Stimulated activated CD8-positive, alpha-beta memory T cell treated with anti-CD3 and anti-CD28 coated beads, Interleukin-4, amount 100 ng/mL, for 1 hour (primary cell): ENCODE measurements at places on chromosomes 7 and 10.

DNA sequence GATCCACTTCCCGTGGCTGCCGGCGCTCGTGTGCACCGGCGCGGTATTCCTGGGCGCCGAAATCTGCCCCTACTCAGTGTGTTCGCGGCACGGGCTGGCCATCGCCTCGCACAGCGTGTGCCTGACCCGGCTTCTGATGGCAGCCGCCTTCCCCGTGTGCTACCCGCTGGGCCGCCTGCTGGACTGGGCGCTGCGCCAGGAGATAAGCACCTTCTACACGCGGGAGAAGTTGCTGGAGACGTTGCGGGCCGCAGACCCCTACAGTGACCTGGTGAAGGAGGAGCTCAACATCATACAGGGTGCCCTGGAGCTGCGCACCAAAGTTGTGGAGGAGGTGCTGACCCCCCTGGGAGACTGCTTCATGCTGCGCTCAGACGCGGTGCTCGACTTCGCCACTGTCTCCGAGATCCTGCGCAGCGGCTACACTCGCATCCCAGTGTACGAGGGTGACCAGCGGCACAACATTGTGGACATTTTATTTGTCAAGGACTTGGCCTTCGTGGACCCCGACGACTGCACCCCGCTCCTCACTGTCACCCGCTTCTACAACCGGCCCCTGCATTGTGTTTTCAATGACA lies 1.3 kb downstream of the CNNM1 start:
- no peak for DNase-seq

DNA sequence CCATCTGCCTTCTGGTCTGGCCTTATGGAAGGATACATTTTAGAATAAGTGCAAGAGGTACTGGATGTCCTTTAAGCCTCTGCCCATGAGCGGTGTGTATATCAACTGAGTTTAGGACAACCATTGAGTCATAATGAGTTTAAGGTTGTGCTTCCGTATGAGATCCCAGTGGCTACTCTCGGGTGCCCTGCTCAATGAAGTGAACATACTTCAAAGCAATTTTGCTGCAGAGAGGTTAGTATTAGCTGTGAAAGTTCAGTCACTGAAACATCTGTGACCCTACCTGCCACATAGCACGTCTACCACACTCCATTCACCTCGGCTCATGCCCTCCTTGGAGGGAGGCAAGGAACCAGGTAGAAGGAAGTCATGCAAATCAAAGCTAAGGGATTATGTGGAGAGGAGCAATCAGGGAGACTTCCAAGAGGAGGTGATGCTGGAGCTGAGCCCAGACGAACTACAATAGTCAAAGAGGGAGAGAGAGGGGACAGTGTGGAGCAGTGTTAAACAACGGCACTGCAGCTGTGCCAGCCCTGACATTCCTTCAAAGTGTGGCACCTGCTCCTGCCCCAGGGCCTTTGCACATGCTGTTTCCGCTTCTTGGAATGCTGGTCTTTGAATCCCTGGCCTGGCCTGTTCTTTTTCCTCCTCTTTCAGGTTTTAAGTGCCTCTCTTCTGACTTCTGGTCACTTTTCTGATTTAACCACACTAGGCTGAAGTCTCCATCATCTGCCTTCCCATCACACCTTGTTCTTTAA lies 25.4 kb downstream of the BTBD16 start:
- DNase-seq = no peak

GRCh38 chr10:29030900-29031299 lies 258.0 kb upstream of the LYZL1 start:
- DNase-seq = no peak

DNA sequence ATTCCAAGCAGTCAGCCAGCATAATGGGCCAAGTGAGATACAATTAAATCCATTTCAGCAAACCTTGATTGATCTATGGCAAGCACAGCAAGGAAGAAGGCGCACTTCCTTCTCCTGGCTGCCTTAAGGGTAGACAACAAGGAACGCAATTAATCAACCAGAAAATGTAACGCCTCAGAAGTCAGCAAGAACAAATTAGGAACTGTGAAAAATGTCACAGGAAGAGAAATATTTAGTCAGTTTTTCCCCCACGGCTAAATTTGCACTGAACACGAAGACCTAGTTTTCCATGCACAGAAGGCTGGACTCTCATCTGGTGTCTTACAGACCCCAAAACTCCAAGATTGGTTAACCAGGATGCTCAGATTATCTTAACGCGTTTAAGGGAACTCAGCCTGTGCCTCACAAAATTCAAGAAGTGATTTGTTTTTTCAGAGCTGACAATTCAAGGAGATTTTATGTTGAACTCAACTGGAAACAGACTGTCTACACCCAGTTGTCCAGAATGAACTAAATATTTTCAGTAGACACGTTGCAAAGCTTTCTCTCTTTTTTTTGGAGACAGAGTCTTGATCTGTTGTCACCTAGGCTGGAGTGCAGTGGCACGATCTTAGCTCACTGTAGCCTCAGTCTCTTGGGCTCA lies 14.2 kb downstream of the SNX8 start:
- DNase-seq = no peak

- DNase-seq = no peak
These were observed 47.1 kb downstream of the NXPH1 start for GRCh38 chr7:8480527-8480926.

GRCh38 chr10:113444766-113445365 lies 108.0 kb upstream of the HABP2 start:
- no peak for DNase-seq

DNA sequence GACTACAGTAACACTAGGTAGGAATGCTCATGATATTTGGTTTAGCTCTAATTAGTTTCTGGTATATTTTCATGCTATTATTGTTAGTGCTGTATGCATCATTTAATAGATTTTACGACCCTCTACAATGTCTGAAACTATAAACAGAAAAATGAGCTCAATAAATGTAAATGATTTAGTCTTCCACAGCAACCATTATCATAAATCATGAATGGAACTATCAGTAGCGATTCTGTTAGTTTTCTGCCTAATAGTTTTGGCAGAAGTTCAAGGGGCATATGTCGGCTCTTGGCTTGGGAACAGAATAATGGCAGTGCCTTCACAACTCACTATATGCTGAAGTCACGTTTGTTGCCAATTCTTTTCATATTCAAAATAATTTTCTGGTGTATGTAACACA lies 494.8 kb downstream of the PARD3 start:
- no peak for DNase-seq

DNA sequence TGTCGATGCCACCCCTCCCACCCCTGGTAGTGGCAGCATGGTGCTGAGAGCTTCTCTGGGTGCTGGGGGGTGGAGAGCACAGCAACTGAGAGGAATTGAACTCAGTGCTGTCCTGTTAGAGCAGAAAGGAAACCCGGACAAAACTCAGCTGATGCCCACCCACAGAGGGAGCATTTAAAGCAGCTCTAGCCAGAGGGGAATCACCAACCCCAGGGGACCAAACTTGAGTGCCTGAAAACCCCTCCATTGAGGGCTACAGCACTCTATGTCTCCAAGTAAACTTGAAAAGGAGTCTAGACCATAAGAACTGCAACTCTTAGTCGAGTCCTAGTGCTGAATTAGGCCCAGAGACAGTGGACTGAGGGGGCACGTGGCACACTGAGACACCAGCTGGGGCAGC lies 16.8 kb upstream of the FOXI2 start:
- no peak for DNase-seq

DNA sequence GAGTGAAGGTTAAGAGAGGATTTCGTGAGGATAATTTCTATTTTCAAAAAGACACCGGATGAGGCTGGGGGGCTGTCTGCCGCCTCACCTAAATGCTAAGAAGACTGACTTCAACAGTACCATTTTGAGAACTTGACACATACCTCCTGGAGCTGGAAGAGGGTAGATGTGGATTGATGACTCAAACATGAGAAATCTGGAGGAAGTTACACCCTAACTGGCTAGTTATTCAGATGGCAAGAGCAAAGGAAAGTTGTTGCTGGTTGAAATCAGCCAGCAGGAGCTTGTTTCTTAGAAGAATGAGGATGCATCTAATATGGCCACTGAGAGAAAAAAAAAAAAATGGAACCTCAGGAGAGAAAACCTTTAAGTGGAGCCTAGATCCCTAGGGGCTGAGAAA lies 76.2 kb upstream of the KIAA1217 start:
- no peak for DNase-seq

DNA sequence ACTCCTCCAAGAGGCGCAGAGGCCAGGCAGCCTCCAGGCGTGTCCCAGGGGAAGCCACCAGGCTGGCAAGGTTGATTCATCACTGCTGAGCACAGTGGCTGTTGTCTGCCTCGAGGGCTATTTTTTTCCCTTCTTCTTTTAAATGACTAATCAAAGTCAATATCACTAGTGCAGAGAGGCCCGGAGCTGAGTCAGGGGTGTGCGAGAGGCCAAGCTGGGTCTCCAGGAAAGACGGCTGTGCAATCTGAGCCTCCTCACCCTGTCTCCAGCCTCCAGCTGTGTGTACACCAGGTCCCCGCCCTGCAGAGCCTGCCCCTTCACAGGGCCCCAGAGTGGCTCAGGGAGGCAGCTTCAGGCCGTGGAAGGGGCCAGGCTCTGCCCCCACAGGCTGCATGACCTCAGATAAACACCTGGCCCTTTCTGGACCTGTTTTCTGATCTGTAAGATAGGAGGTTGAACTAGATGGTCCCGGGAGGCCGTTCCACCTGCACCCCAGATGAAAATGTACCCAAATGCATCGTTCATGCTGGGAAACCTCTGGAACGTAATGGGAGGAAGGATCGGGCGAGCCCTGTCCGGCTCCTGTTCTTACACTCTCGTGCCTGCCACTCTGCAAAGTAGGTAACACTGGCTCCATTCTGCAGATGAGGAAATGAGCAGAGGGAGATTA lies 3.7 kb downstream of the STX1A start:
- no peak for DNase-seq

DNA sequence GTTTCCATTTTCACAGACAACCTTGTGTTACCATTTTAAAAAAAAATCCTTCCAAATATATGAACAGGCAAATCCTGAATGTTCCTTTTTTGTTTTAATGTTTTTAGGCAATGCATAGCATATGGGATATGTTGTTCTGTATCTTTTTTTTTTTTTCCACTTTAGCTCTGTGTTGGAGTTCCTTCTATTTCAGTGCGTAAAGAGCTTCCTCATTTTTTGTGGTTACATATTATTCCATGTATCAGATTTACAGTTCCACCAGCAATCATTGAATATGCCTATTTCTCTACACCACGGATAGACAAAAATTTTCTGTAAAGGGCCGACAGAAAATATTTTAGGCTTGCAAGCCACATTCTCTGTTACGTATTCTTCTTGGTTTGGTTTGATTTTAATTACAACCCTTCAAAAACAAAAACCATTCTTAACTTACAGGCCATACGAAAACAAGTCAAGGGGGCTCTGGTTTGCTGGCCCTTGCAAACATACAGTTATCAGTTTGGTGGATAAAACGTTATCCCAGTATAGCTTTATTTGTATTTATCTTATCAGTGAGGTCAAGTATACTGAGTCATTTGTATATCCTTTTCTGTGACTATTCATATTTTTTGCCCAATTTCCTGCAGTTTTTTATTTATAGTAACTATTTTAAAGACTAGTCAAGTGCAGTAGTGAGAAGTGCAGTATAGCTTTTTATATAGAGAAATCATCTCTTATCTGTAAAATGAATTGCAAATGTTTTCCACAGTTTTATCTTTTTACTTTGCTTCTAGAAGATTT lies 55.7 kb downstream of the RALA start:
- no peak for DNase-seq

DNA sequence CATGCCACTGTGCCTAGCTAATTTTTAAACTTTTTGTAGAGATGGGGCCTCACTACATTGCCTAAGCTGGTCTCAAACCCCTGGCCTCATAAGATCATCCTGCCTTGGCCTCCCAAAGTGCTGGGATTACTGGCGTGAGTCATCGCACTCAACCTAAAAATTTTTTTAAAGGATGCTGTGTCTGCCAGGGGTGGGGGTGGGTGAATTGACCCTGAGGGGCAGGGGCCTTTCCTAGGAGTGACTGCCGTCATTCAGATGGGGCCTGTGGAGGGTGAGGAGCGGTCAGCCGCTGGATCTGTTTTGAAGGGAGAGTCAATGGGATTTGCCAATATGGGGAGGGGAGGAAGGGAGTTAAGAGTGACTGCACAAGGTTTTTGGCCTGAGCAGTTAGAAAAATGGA lies 89.4 kb downstream of the C10orf105 start:
- DNase-seq = no peak

GRCh38 chr10:127370601-127371000 lies 174.2 kb upstream of the INSYN2A start:
- no peak for DNase-seq

- no peak for DNase-seq
These were observed 135.3 kb downstream of the PTPN20 start for GRCh38 chr10:47046321-47047126.

DNA sequence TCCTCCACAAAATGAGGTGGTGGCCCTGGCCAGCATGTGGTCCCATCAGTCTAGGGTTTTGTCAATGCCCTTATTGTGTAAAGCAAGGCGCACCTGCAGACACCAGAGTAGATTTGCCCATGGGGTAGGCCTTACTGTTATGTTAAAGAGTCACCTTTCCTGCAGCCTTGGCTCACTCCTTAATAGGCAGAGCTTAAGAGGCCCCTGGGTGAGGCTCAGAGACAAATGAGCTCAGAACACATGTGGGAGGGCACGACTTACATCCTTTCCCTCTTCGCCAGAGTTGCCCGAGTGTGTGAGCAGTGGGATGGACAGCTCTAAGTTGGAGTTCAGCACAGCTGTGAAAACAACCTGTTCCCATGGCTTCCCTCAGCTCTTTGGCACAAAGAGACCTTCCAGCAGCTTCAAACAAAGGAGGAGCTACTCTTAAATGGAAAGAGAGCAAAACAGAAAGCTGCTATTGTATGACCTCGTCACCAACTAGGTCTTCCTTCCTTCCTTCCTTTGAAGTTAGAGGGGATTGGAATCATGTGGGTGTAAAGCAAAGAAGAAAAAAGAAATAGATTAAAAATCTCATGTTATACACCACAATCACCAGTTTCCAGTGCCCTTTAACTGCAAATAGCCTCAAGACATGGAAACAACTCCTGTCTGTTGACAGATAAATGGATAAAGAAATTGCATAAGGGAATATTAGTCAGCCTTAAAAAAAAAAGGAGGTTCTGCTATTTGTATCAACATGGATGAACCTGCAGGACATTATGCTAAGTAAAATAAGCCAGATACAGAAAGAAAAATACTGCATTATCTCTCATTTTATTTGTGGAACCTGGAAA lies 11.9 kb upstream of the XPNPEP1 start:
- DNase-seq = no peak

DNA sequence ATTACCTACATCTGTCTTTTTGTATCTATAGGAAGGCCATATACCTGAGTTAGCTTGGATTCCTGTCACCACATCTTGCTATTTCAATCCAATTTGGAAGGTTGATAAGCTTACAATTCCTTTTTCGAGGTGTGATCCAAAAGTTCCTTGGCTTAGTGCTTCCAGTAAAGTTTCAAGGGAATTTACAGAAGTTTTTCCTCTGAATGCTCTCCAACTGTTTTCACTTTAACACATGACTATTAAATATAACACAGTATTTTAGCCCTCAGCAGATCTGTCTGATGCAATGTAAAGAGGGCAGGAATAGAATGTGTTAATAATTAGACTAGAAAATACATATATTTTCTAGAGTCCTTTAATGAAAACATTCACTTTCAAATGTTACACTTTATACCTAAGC lies 171.4 kb downstream of the DKK1 start:
- DNase-seq = no peak

DNA sequence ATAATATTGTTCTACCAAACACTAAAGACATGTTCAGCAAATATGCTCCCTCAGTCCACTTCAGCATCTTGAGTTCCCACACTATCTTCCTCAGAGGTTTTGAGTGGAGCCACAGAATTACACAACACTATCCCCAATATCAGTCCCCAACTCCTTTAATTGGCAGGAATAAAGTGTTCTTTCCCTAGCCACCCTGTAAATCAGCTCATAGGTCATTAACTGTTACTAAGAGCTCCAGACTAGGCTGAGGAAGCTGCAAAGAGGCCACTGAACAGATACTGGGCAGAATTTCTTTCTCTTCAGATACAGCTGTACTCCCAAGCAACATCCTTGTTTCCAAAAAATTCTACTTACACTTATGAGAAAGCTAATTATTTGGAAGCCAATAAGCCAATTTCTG lies 11.6 kb upstream of the KAT6B start:
- DNase-seq = no peak
